ENCODE measurements at places on chromosomes 7 and 10.

- DNase-seq, result no peak
Observed at GRCh38 chr10:106866244-106866845, 298.2 kb downstream of the SORCS1 start.

DNA sequence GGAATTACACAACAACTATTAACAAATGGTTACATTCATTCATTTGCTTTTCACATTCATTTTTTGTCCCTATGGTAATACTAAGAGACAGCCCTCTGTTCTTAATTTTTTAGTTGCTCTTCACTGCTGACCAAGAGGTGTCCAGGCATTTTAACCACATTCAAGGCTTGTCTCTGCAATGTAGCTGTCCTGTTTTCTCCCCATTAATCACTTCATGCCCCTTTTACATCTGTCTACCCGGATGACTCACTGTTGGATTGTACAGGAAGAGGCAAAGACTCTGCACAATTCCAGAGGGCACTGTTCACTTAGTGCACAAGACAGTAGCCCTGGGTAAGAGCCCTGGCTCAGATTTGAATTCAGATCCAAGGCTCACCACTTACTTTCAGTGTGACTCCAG, 168.5 kb downstream of the NOC3L start:
- DNase-seq, result no peak

DNA sequence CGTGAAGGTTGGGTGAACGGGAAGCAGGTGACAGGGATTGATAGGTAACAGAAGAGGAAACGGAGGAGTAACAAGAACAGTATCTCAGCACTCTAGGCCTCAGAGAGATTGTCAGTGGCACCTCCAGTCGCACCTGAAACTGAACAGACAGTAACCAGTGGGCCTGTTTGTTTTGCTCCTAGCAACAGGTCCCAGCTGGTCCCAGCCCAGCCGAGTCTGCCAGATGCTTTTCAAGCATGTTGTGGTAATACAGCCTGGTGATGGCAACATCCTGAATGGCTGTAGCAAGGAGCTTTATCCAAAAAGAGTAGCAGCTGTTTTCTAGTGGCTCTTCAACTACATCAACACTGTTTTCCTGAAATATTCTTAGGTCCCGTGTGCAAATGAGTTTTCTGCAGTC, 4.7 kb downstream of the CACNB2 start:
- no peak for DNase-seq

- DNase-seq, result no peak
Observed at GRCh38 chr10:6176691-6177231, 26.0 kb upstream of the PFKFB3 start.

GRCh38 chr7:100604976-100605911, 3.1 kb downstream of the PCOLCE start:
- no peak for DNase-seq

DNA sequence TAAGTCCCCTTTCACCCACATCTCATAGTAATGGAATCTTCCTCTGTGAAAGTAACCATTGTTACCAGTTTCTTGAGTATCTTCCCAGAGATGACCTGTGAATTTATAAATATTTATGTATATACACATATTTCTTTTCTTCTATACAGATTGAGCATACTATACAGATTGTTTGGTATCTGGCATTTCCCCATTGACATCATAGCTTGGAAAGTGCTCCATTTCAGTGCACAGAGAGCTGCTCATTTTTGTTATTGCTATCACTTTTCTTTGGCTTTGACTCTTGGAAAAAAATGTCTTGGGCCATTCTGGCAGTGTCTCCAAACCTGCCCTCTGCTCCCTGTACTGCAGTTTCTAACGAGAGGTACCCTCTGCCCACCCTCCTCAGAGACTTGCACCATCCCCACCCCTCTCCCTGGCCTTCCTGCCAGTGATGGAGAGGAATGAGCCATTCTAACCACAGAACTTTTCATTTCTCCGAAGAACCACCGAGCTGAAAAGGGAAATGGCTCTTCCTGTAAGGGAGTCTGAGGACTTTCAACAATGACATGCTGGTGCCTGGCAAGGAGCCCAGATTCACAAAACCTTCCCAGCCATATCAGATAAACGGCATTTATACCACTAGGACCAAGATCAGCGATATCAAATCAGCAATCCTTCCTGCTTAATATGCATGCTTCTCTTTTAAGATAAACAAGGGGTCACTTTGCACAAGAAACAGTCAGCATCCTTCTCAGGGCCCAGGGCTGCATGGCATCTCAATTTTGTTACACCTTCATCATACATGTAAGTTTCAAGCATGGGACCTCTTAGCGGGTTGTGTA, 19.7 kb upstream of the CCSER2 start:
- DNase-seq, result no peak

GRCh38 chr7:103811997-103812396, 177.5 kb downstream of the RELN start:
- no peak for DNase-seq

DNA sequence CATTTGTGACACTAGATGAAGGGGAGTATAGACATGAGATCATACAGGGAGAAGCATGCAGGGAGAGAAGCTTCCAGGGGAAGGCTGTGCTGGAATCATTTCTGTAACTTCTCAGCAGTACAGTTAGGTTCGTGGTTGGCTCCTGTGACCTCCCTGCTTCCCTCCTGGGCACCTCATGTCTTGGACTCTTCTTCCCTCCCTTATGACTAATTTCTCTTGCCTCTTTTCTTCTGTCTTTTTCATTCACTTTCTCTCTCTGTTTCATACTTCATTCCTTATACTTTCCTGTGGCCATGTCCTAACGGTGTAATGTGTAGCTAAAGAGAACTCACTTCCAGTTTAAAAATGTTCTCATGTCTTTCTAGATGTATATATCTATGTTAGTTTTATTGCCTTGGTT, 19.1 kb upstream of the HKDC1 start:
- no peak for DNase-seq

DNA sequence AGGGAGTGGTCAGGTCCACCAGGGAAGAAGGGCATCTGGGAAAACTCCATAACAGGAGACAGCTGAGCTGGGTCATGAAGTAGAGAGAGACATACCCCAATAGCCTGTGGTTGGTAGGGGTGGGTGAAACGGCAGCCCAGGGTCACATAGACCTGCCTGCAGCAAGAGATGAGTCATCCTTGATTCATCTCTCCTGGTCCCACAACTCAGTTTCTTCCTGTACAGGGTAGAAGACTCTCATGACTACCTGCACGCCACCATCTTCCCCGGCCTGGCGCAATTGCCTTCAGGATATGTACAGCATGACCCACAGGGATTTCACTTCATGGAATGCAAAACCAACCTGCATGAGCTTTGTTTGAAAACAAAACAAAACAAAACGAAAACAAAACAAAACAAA, 45.1 kb upstream of the ADAM12 start:
- DNase-seq, result no peak

DNA sequence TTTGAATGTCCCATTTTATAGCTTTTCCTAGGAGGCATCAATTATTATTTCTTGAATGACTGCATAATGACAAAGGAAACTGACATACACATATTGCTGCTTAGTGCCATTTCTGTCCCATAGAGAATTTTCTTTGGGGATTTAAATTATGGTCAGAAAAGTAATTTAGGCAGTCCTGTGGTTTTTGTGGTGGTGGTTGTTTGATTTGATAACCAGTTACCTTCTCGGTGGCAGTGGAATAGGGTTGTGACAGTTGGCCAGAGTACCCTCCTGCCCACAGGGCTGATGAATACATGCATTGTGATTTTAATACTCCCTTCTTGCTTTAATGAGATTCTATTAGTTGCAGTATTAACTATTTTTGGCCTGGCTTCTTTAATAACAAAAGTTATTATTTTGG, 6.6 kb upstream of the SGCE start:
- no peak for DNase-seq

DNA sequence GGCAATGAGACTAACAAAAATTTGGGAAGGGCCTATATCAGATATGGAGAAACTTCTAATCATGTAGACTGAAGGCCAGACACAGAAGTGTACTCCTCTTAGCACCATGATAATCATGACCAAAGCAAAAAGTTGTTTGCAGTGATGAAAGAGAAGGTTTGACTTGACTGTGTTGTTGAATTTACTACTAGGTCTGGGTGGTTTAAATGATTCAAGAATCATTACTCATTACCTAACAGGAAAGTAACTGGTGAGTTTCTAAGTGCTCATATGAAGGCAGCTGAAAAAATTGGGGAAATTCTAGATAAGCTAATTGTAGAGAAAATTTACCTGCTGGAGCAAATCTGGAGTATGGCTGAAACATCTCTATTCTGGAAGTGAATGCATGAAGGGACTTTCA, 451.5 kb upstream of the SORCS1 start:
- no peak for DNase-seq

DNA sequence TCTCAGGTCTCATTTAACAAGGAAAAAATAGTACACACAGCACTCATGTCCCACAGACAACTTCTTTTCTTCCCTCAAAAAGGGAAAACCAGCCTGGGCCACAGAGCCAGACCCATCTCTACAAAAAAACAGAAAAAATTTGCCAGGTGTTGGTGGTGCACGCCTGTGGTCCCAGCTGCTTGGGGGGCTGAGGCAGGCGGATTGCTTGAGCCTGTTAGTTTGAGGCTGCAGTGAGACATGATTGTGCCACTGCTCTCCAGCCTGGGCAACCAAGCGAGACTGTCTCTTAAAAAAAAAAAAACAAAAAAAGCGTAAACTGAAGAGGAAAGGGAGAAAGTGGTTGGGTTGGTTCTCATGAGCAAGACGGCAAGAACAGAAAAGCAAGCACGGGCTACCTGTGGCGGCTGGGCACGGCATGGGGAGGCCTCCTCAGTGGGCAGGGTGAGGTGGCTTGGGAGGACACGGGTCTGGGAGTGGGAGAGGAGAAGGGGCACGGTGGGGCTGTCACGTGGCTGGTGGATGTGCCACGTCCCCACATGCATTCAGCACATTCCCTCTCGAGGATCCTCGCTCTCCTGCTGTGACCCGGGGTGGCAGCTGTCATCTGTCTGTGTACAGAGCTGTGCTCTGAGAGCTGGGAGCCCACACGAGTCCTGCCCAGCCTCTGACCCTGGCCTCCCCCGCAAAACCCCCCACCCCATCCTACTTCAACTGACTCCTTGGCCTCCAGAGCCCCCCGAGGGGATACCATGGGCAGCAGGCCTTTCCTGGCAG, 219.7 kb downstream of the MLLT10 start:
- DNase-seq, result no peak

Measured in stimulated activated CD8-positive, alpha-beta memory T cell treated with anti-CD3 and anti-CD28 coated beads, Interleukin-12 subunit alpha, Interleukin-12 subunit beta, amount 100 ng/mL, for 1 hour (primary cell).